ENCODE measurements at places on chromosomes 5 and 9. TPM values are rescaled to one million over a fixed set of nuclear protein-coding genes. Genes with fewer than 3 reads are reported as not detected.

RORB gene
- total RNA-seq: 0.39 TPM

GZMA gene
- 0.89 TPM for total RNA-seq

CTXN3 gene
- not detected for total RNA-seq

NME5 gene
- 1.3 TPM for total RNA-seq

GMCL2 gene
- total RNA-seq: not detected

TXNDC8 gene
- not detected for total RNA-seq

EFNA5 gene
- 20.8 TPM for total RNA-seq

TMC1 gene
- total RNA-seq: 0.69 TPM

TMEFF1 gene
- 4.7 TPM for total RNA-seq

PCDHGA3 gene
- 1.6 TPM for total RNA-seq

FOXD4 gene
- 0.10 TPM for total RNA-seq
